Activated CD8-positive, alpha-beta T cell treated with anti-CD3 and anti-CD28 coated beads for 36 hours (primary cell): ENCODE measurements at places on chromosomes 4 and X.
A peak's percentile ranks its signal among the peaks of the same experiment; 100 is the strongest.

GRCh38 chr4:28772066-28772465 is 1911.4 kb downstream of the STIM2 start:
- DNase-seq = no peak
- no peak overlapping the region for H3K27ac ChIP-seq
- no peaks in the 10 kb centered on the region for H3K36me3 ChIP-seq
- no peak overlapping the region for H3K4me3 ChIP-seq
- H3K27me3 ChIP-seq = no peaks in the 10 kb centered on the region
- H3K4me1 ChIP-seq = no peaks in the 10 kb centered on the region

DNA sequence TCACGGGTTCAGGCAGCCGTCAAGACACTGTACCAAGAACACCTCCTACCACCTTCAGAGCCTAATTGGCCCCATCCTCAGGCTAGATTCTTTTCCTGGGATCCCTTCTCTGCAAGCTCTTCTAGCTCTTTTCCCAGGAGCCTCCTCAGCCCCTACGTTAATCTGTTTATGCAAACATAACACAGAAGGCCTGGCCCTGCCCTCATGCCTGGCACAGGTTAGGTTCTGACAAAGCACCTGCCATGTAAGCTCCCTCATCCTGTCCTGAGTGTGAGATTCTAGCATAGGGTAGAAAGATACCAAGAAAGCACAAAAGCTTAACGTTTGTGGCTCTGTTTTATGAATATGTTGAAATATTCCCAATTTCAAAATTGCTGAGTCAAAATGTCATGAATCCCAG is 93.6 kb downstream of the IRF2 start:
- no peak overlapping the region for H3K27ac ChIP-seq
- peaks cover 20% of the 10 kb centered on the region for H3K36me3 ChIP-seq
- H3K27me3 ChIP-seq = no peaks in the 10 kb centered on the region
- no peak for DNase-seq
- peaks cover 54% of the 10 kb centered on the region for H3K4me1 ChIP-seq

DNA sequence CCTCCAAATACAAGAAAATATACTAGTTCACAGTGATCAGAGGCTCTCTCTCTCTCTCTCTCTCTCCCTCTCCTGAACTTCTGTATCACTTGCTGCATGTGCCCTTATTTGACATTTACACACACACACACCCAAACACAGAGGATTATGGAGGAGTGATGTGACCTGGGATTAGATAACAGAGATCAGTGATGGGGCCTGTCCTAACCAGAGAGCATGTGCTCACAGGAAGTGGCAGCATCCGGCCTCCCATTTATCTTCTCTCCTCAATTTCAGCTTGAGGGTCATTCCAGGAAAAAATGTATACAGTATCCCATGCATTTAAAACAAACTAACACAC is 143.0 kb downstream of the TSPAN5 start:
- no peak overlapping the region for H3K27ac ChIP-seq
- peaks cover 10% of the 10 kb centered on the region for H3K36me3 ChIP-seq
- DNase-seq = no peak

DNA sequence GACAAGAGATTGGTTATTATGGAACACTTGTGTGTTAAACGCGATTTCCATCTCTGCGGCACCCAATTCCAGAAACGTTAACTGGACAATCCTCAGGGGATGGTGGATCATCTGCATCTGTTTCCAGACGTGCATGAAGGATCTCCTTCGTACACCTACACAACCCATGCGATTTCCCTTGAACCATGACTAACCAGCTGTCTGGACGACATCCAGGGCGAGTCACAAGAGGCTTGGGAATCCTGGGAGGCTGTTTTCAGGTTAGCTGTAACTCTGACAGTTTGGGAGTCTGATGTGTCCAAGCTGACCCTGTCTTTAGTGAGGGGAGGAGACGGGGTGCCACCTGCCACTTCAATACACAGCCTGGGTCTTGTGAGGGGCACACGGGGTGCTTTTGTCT is 84.5 kb downstream of the GATB start:
- peaks cover 2% of the 10 kb centered on the region for H3K36me3 ChIP-seq
- H3K27ac ChIP-seq = no peak overlapping the region
- no peak for DNase-seq
- no peaks in the 10 kb centered on the region for H3K27me3 ChIP-seq

DNA sequence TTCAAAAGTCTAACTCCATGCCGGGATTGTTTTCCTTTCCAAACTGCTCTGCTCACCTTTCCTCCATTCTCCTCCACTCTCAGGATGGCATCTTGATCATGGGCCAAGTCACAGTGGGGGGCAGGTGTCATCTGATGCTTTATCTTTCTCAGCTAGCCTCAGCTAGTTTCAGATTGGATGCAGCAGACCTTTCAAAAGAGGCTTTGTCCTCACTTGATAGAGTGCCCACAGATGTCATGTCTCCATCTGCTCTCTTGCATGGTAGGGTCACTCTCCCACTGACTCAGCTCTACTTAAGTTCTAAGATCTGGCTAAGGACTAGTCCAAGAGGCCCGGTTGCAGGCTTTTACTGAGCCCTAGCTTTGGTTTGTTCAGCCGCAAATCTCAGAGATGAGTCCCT is 341.8 kb upstream of the GALNT7 start:
- no peak for DNase-seq
- no peak overlapping the region for H3K4me3 ChIP-seq

GRCh38 chrX:120549483-120550452 is 11.0 kb downstream of the CUL4B start:
- H3K27me3 ChIP-seq = no peaks in the 10 kb centered on the region
- peaks cover 6% of the 10 kb centered on the region for H3K36me3 ChIP-seq
- peak overlapping the region; percentile 62 for H3K27ac ChIP-seq
- no peak overlapping the region for H3K4me3 ChIP-seq
- DNase-seq = peak; percentile 53
- H3K4me1 ChIP-seq = peaks cover 27% of the 10 kb centered on the region

DNA sequence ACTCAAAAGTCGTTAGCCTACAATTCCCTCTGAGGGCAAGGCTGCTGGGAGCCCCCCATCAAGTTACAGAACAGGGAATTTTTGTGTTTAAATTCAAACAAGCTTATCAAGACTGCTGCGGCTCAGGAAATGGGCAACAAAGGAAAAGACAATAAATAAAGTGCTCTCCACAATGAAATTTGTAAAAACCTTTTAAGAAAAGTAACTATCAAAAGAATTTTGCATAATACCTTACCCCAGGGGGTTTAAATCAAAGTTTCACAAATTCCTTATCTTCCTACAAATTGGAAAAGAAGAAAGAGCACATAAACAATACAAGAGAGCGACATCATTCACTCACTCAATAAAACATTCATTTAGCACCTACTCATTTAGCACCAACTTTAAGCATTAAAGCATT is 97.9 kb upstream of the CCDC160 start:
- H3K27ac ChIP-seq = no peak overlapping the region
- H3K4me1 ChIP-seq = no peaks in the 10 kb centered on the region
- DNase-seq = no peak
- no peak overlapping the region for H3K4me3 ChIP-seq
- no peaks in the 10 kb centered on the region for H3K27me3 ChIP-seq
- no peaks in the 10 kb centered on the region for H3K36me3 ChIP-seq

GRCh38 chr4:162011089-162011488 is 152.7 kb downstream of the FSTL5 start:
- DNase-seq = no peak
- H3K36me3 ChIP-seq = no peaks in the 10 kb centered on the region
- H3K4me1 ChIP-seq = no peaks in the 10 kb centered on the region
- no peak overlapping the region for H3K27ac ChIP-seq
- H3K27me3 ChIP-seq = no peaks in the 10 kb centered on the region

DNA sequence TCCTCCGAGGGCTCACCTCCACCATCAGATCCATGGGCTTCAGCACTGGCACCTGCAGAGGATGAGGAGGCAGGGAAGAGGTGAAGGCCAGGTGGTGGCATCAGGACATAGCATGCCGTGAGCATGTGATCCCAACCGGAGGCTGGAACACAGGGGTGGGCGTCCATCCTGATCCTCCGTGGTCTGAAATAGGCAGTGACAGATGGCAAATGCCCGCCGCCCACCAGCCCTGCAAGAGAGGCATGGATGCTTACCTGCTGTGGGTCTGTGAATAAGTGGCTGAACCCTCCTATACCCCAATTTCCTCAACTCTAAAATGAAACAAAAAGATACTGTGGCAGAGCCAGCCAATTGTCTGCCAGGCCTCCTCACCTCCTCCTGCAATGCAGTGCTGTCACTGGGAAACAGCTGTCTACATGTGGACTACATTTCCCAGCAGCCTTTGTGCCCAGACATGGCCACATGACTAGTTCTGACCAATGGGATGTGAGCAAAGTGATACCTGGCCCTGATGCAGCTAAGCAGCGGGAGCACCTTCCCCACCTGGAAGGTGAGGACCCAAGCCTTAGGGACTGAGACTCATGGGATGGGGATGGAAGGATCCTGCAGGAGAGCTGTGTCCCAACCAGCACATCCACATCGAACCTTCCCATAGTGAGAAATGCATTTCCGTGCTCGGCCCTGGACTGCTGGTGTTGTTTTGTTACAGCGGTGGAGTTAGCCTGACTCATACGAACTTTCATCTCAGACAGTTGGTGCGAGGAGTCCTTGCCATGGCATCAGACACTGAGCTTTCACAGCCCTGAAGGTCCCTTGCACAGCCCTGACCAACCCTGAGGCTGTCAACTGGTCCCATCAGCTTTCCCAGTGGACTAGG is 99.5 kb downstream of the PPP2R2C start:
- DNase-seq = peak; percentile 52
- no peaks in the 10 kb centered on the region for H3K36me3 ChIP-seq
- no peaks in the 10 kb centered on the region for H3K27me3 ChIP-seq
- H3K27ac ChIP-seq = no peak overlapping the region
- no peaks in the 10 kb centered on the region for H3K4me1 ChIP-seq
- no peak overlapping the region for H3K4me3 ChIP-seq

GRCh38 chrX:134807039-134807729 is 148.9 kb upstream of the PLAC1 start:
- peak overlapping the region; percentile 98 for H3K27ac ChIP-seq
- no peaks in the 10 kb centered on the region for H3K27me3 ChIP-seq
- H3K4me1 ChIP-seq = peaks cover 20% of the 10 kb centered on the region
- no peaks in the 10 kb centered on the region for H3K36me3 ChIP-seq
- H3K4me3 ChIP-seq = peak overlapping the region; percentile 89

DNA sequence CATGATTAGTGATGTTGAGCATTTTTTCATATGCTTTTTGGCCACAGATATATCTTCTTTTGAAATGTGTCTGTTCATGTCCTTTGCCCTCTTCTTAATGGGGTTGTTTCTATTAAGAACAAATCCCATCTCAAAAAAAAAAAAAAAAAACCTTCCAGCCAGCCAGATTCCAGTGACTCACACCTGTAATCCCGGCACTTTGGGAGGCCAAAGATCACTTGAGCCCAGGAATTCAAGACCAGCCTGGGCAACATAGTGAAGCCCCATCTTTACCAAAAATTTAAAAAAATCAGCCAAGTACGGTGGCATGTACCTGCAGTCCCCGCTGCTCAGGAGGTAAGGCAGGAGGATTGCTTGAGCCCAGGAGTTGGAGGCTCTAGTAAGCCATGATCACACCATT is 5.1 kb downstream of the RAB33B start:
- DNase-seq = no peak
- no peak overlapping the region for H3K4me3 ChIP-seq
- no peaks in the 10 kb centered on the region for H3K27me3 ChIP-seq
- H3K36me3 ChIP-seq = peaks cover 13% of the 10 kb centered on the region

GRCh38 chr4:135385830-135386581 is 1184.4 kb upstream of the PABPC4L start:
- no peak for DNase-seq
- H3K36me3 ChIP-seq = no peaks in the 10 kb centered on the region
- no peak overlapping the region for H3K27ac ChIP-seq
- H3K4me1 ChIP-seq = no peaks in the 10 kb centered on the region
- H3K4me3 ChIP-seq = no peak overlapping the region

- H3K27ac ChIP-seq = no peak overlapping the region
- no peaks in the 10 kb centered on the region for H3K36me3 ChIP-seq
- H3K4me1 ChIP-seq = no peaks in the 10 kb centered on the region
These were observed 57.1 kb upstream of the LIMCH1 start for GRCh38 chr4:41480896-41481311.

DNA sequence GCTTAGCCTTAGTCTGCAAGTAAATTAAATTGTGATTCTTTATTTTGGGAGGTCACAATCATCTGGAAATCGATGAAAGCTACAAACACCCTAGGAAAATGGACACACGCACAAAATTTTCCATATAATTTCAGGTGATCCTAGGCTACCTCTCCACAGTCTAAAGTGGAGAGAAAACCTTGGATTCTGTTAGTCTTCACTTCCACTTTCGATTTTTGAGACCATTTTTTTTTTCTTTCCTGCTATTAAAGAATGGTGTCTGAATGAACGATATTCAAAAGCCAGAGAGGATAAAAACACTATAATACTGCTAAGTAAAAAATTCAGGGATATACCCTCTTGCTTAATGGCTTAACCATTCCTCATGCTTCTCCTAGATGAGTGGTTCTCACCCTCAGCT is 1.7 kb downstream of the FBXL5 start:
- peaks cover 61% of the 10 kb centered on the region for H3K4me1 ChIP-seq
- DNase-seq = no peak
- peak overlapping the region; percentile 99 for H3K4me3 ChIP-seq
- peak overlapping the region; percentile 95 for H3K27ac ChIP-seq
- no peaks in the 10 kb centered on the region for H3K27me3 ChIP-seq

- H3K27me3 ChIP-seq = no peaks in the 10 kb centered on the region
- DNase-seq = no peak
- no peaks in the 10 kb centered on the region for H3K36me3 ChIP-seq
- H3K4me3 ChIP-seq = no peak overlapping the region
These were observed 743.8 kb downstream of the FAT4 start for GRCh38 chr4:126058596-126058995.

DNA sequence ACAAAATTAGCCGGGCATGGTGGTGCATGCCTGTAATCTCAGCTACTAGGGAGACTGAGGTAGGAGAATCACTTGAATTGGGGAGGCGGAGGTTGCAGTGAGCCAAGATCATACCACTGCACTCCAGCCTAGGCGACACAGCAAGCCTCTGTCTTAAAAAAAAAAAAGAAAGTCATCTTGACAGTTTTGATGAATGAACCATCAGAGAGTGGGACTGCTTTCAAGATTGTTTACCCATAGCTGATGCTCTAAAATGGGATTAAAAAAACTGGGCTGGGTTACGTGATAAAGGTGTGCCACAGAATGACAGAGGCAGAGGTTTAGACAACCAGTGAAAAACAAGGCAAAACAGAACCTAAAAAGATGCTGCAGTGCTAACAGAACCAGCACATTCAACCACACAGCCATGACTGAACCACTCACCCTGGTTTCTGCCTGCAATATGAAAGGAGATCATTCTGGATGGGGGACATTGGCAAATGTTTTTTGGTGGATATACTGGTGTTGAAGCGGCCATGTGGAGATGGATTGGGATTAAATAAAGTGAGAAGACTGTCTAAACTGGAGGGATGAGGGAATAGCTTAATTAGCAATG is 22.2 kb downstream of the GPAT3 start:
- H3K4me1 ChIP-seq = peaks cover 12% of the 10 kb centered on the region
- H3K36me3 ChIP-seq = no peaks in the 10 kb centered on the region

- DNase-seq = no peak
- peaks cover 17% of the 10 kb centered on the region for H3K4me1 ChIP-seq
- no peak overlapping the region for H3K4me3 ChIP-seq
These were observed 288.9 kb downstream of the IL1RAPL2 start for GRCh38 chrX:104854790-104855340.

DNA sequence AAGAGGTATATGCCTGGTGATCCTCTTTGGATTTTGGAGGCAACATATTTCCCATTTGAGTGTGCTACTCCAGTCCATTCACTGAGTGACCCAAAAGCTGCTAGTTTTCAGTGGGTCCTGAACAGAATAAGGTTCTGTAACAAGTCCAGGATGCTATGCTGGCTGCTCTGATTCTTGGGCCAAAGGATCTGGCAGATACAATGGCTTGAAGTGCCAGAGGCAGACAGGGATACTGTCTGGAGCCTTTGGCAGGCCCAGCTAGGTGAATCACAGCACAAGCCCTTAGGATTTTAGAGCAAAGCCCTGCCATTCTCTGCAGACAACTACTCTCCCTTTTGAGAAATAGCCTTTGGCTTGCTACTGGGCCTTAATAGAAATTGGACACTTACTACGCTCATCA is 40.6 kb downstream of the DCHS2 start:
- H3K4me1 ChIP-seq = no peaks in the 10 kb centered on the region
- H3K36me3 ChIP-seq = no peaks in the 10 kb centered on the region
- H3K27ac ChIP-seq = no peak overlapping the region
- no peak for DNase-seq
